ENCODE measurements at places on chromosomes 5 and 9.
A peak's percentile ranks its signal among the peaks of the same experiment; 100 is the strongest.

GRCh38 chr5:122704247-122705036 lies 70.4 kb upstream of the SNX2 start:
- DNase-seq, result peak; percentile 49

GRCh38 chr5:107968998-107969397 lies 298.3 kb upstream of the EFNA5 start:
- DNase-seq, result no peak

DNA sequence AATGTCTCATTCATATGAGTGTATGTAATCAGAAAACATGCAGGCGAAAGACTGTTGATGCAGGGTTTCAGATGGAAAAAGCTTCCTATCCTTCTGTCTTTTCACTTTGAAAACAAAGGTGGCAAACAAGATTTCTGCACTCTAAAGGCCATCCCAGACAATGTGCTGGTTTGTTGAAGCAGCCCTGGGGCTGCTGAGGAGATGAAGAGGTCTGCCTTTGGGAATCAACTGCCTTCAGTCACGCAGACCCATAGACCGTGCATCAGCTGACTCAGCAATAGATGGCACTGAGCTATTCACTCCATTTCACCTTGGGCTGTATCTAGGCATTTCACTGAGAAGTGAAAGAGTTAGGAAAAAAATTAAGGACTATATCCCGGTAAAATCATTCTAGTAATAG lies 60.5 kb upstream of the C5orf46 start:
- no peak for DNase-seq

- no peak for DNase-seq
Measured at GRCh38 chr9:96522366-96522765, 72.4 kb downstream of the HABP4 start.

GRCh38 chr9:104725014-104725413 lies 22.5 kb upstream of the NIPSNAP3A start:
- no peak for DNase-seq

DNA sequence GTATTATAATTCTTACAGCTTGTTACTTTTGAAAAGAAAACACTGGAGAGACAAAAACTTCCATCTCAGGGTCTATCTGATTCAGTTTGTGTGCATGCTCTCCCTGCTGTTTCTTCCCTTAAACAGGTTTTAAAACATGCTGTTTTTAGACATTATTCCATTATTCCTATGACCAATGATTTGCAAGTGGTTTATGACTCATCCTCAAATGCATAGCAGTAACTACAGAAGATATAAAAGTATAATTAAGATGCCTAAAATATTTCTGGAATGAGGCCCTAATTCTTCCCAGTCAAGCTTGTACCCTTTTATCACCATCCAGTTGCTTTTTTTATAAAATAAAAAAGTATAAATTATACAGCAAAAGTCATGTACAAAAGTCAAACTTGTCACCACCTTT lies 3.7 kb downstream of the DTWD2 start:
- DNase-seq, result peak; percentile 27

- DNase-seq, result no peak
Measured at GRCh38 chr5:168207450-168208029, 83.9 kb upstream of the WWC1 start.

DNA sequence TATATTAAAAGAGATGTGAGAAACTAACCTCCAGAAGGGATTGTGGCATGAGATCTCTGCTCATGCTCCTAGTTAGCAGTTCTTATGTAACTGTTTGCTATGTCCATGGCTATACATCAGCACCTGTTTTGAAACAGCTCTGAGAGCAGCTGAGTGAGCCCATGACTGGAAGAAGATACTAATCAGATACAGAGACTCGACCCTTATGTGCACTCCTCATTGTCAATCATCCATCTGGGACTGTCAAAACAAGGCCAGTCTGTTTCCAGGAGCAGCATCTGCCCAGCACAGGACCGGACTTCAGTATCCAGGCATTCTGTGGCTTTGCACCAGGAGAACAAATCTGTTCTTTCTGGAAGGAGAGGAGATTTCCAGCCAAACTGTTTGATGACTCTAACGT lies 77.7 kb downstream of the EFNA5 start:
- no peak for DNase-seq

DNA sequence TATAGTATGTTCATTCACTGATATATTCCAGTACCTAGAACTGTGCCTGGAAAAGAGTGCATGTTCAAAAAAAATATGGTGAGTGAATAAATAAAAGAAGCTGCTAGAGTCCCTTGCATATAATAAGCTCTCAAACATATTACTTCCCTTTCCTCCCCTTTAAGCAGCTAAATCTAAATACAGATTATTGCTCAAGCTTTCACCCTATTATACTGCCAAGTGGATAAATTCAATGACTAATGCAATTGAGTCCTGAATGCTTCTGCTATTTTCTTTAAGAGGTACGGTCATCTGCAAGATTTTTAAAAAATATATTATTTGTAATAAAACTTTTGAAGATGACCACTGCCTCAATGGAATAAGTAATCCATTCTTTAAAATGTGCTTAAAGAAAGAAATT lies 248.4 kb downstream of the PLK2 start:
- DNase-seq, result no peak

DNA sequence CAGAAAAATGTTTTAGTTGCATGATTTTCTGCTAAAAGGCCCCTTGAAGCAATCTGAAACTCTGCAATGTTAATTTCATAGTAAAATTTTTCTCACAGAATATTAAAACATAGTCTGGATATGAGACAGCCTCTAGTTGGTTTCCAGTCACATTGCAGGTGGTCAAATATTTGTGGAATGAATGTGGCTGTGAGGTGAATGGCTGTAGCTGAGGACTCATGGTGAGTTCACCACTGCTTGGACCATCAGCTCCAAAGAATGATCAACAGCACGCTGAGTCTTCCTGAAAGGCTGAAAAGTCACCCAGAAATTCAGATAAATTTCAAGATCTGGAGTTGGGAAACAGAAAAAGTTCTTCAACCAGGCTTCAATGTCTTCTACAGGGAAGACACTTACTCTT lies 79.8 kb downstream of the MAT2B start:
- DNase-seq, result peak; percentile 72

DNA sequence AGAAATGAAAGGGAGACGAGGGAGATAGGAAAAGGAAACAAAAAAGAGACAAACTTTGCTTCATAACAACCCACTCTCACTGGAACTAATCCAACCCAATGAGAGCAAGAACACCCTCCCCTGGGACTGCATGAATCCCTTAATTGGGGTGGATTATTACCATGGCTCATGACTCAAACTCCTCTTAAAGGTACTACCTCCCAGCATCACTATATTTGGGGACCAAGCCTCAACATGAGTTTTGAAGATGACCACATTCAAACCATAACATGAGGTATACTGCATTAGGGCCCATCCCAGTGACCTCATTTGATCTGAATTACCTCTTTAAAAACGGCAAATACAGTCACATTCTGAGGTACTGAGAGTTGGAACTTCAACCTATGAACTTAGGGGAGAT lies 8.0 kb downstream of the MTAP start:
- DNase-seq, result no peak

GRCh38 chr5:285991-286557 lies 14.6 kb downstream of the PDCD6 start:
- no peak for DNase-seq

GRCh38 chr9:7137571-7137970 lies 379.8 kb downstream of the KDM4C start:
- DNase-seq, result no peak

GRCh38 chr5:17436761-17437221 lies 61.2 kb upstream of the TAF11L2 start:
- peak; percentile 22 for DNase-seq

DNA sequence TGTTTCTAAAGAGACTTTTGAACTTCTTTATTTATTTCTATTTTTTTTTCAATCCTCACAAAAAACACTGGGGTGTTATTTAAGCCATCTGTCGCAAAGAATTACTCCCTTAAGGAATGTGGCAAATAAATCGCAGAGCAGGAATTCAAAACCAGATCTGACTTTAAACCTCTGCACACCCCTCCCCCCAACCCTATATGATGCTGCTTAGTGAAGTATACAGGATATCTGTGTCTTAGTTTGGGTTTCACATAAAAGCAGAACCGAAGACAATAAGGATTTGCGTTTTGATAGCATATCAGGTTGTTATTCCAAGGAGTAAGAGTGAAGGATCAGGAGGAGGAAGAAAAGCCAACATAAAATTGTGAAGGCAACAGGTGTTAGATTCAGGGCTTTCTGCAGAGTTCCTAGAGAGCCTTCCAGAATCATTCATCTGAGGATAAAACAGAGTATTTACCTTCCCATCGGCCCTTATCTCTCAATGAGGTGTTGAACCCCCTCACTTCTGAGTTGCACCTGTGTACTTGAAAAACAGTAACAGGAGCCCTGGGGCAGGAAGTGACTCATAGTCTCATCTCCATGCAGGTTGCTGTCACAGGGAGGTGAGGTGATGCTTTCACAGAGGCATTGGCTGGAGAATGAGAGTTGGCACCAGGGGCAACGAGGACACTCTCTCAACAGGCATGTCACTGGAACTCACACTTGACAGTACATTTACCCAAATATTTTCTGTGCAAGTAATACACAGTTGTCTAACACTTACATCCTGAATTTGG lies 33.5 kb upstream of the DMRT3 start:
- no peak for DNase-seq

GRCh38 chr5:98200726-98201541 lies 572.5 kb upstream of the RGMB start:
- DNase-seq, result no peak

DNA sequence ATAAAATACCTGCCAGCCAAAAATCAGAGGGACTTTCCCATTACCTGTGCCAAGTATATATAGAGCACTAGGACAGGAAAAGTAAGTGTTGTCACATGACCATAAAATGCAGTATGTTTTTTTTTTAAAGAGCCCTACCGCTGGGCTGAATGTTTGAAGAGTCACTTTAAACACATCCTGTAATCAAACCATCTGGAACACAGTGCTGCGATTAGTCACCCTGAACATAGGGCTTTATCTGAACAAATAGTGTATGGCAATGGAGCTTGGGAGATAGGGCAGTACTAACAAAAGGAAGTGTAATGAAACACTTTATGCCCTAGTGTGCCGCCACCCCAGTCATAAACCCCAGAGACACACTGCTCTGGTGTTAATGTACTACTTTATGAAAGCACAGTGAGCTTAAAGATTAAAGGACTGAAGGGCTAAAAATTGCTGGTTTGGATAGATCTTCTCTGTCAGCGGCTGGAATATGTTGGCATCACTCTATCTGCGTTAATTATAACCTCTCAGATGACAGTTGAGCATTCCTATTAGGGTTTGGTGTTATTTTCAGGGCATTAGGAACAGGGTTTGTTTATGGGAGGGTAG lies 90.4 kb downstream of the ZNF608 start:
- peak; percentile 36 for DNase-seq

DNA sequence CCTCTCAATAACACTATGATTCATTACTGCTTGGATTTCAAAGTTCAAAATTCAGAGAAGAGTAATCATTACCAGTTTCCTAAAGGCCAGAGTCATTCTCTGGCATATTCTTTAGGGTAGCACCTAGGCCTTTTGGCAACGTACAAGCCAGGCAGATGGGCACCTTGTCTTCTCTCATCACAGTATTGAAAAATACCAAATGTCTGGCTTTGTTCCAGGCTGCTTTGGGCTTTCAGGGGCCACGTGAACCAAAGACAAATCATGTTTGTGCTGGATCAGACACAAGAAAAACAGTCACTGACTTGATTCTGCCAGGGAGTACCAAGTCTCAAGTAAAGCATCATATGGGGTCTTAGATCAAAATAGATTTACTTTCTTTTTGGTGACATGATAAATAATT lies 15.5 kb downstream of the MEGF9 start:
- no peak for DNase-seq

- peak; percentile 18 for DNase-seq
Measured at GRCh38 chr5:34803974-34804732, 34.8 kb upstream of the TTC23L start.

- DNase-seq, result no peak
Measured at GRCh38 chr5:133348406-133348805, 263.9 kb downstream of the FSTL4 start.

GRCh38 chr9:91818225-91818585 lies 131.8 kb downstream of the ROR2 start:
- DNase-seq, result no peak

GRCh38 chr9:10050016-10050415 lies 562.8 kb downstream of the PTPRD start:
- no peak for DNase-seq

DNA sequence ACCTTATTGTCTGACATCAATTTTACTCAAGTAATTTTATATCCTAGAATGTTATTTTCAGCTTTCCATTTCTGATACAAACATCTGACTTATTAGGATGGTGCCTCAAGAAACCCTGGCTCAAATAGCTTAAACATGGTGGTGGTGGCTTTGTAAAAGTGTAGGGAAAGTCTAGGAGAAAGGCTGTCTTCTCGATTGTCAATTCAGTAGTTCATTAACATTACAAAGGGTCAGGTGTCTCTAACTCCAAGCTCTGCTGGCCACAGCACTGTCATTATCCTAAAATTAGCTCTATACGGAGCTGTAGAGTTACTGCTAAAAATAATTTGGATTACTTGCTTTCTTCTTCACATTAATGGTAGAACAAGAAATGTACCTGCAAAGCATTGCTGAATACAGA lies 1360.1 kb upstream of the CDH6 start:
- no peak for DNase-seq

- peak; percentile 43 for DNase-seq
Measured at GRCh38 chr5:142296914-142297417, 27.9 kb downstream of the SPRY4 start.

DNA sequence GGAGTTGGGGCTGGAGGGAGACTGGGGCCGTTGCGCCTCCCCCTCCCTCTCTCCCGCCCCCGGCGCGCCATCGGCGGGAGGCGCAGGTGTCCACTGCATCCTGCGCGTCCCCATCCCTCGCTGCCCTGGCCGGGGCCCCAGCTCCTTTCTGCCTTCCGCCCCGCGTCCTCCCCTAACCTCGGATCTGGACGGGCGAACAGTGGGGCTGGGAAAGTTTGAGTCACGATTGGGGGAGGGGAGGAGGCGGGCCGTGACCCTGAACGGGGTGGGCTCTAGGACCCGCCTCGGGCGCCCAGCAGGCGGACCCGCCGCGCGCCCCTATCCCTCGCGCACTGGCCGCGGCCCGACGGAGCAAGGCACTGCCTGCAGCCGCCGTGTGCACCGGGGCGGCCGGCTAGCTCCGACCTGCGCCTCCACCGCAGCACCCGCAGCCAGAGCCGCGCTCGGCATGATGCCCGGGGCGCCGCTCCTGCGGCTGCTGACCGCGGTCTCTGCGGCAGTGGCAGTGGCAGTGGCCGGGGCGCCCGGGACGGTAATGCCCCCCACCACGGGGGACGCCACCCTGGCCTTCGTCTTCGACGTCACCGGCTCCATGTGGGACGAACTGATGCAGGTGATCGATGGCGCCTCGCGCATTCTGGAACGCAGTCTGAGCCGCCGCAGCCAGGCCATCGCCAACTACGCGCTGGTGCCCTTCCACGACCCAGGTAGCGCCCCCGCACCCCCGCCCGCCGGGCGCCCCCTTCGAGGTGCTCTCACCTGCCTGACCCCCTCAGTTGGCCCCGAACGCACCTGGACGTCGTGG lies at the start of gene HMCN2:
TSS of gene HMCN2 (plus strand) at position 330 of the 805 bp plus-strand sequence. CDS start at position 449, 119 bp downstream.
- DNase-seq, result peak; percentile 38

- peak; percentile 24 for DNase-seq
Measured at GRCh38 chr5:168786147-168786546, 207.0 kb upstream of the PANK3 start.

GRCh38 chr5:154466671-154467070 lies 11.4 kb downstream of the HAND1 start:
- no peak for DNase-seq

GRCh38 chr9:128026255-128026772 lies 40.8 kb downstream of the NAIF1 start:
- DNase-seq, result no peak

GRCh38 chr9:92982130-92982529 lies 34.8 kb downstream of the FGD3 start:
- no peak for DNase-seq

GRCh38 chr9:86705490-86705889 lies 241.8 kb downstream of the GAS1 start:
- no peak for DNase-seq

GRCh38 chr9:125965477-125965876 lies 218.3 kb downstream of the PBX3 start:
- DNase-seq, result no peak
